CD4-positive, alpha-beta T cell treated with Interleukin-6 for 4 hours (primary cell): ENCODE measurements at places on chromosomes 5 and 9.

- DNase-seq: no peak
These were observed 72.7 kb downstream of the ZFAND5 start for GRCh38 chr9:72292256-72292682.

GRCh38 chr9:119662329-119662728 lies 293.1 kb upstream of the BRINP1 start:
- DNase-seq: no peak

DNA sequence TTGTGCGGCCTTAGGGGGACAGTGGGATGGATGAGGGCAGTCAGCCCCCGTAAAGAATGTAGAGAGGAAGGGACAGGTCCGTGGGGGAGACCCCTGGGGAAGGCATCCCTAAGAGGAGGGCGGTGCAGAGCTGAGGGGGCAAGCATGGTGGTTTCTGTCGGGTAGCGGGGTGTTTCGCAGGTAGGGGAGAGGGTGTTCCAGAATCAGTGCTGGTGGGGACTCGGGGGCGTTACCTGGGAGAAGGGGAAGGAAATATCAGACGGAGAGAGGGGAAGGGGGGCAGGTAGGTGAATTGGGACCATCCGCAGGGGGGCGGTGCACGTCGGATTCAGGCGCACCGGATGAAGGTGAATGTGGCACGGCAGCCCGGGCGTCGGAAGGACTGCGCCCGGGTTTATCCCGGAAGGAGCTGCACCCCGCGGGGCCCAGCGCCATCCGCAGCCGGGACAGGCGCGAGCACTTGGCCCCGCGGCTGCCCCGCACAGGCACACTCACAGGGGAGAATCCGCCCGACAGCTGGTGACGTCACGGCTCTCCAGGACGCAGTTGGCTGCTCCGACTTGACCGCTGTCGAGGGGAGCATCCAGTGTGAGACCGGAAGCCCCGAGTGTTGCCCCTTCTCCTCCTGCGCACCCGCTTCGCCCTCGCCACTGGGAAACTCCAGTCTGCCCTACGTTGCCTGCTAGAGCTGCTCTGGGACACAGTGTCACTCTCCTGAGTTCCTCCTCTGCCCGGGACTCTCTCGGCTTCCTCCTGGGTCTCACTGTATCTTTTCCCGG lies 1.3 kb downstream of the CD72 start:
- DNase-seq: peak; percentile 81

- no peak for DNase-seq
These were observed 39.5 kb upstream of the PSD2 start for GRCh38 chr5:139755892-139756671.

DNA sequence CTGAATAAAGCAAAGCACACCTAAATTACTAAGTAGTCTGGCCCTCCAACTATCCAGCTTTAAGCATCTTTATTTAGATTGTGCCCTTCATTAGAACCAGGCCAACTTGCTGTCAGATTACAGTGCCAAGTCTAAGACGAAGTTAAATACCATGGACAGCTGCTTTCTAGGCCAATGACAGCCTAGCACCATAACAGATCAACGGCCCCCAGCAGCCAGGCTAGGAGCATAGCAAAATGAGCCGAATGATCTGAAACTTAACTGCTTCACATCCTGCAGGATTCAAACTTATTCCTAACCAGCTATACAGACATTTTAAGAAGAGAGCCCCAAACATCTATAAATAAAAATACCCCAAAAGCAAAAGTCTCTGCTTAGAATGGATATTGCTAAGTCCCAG lies 6.8 kb downstream of the SLC24A2 start:
- DNase-seq: no peak

GRCh38 chr9:27990524-27990923 lies 417.2 kb upstream of the C9orf72 start:
- DNase-seq: no peak

GRCh38 chr9:121612511-121612998 lies 38.9 kb upstream of the DAB2IP start:
- DNase-seq: no peak

DNA sequence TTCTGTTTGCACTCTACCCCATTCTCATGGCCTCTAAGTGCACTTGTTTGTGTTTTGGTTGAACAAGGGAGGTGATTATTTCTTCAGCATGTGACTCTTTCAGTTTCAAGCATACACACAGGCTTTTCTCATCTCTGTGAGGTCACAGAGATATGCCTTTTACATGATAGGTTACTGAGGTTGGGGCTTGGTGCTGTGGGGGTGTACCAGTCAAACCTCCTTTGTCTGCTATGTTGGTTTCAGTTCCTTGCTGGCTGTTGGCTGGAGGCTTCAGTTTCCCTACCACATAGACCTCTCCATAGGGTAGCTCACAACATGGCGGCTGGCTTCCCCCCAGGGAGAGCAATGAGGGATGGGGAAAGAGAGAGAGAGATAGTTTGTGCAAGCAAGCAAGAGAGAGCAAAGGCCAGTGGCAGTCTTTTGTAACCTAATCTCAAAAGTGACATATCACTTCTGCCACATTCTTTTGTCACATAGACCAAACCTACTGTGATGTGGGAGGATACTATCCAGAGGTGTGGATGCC lies 96.7 kb upstream of the SEMA6A start:
- DNase-seq: no peak

DNA sequence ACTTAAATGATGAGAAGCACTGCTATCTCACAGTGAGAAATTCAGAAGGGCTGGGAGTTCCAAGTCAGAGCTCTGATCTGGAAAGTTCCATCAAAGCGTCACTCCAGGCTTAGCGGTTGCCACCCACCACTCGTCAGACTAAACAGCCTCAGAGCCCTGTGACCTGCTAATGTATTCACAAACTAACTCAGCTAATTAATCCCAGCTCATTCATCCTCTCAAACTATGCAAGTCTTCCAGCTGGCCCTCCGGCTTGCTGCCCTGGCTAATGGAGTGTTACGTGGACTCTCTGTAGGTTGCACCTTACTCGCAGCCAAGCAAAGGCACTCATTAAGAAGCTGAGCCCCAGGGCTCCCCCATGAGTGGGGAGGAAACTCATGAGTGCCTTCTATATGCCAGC lies 82.2 kb upstream of the GABRP start:
- DNase-seq: no peak

DNA sequence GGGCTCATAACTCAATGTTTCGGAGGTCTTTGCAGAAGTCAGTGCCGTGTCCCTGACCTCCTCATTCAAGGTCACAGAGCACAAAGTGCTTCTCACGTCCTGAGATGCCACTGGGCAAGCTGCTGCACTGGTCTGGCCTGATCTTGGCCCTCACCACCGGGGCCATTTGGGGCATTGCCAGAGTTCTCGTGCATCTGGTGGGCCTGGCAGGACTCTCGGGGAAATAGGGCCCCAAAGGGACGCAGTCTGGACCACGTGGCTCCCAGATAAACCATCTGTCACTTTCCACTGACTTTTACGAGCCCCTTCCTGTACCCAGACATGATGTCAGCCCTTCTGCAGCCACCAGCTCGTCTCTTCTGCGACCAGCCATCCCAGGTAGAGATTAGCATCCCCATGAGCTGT lies 54.8 kb downstream of the HRH2 start:
- no peak for DNase-seq

GRCh38 chr9:92611621-92612285 lies 58.2 kb downstream of the IPPK start:
- no peak for DNase-seq

DNA sequence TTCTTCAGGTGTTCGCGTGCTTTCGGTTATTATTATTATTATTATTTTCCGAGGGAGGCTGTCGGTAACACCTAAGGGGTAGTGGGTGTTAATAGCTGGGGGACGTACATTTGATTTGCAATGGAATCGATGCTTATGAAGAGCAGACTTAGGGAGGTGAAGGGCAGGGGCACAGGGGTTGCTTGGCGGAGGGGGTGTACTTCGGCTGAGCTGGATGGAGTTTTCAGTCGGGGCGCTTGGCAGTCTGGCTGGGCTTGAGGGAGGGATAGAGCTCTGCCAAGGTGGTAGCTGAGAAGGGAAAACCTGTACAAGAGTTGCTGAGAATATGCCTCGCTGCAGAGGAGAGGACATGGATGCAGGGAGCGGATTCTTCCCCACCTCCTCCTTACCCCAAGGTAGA lies 617 bp upstream of the PTPRD start:
- no peak for DNase-seq

DNA sequence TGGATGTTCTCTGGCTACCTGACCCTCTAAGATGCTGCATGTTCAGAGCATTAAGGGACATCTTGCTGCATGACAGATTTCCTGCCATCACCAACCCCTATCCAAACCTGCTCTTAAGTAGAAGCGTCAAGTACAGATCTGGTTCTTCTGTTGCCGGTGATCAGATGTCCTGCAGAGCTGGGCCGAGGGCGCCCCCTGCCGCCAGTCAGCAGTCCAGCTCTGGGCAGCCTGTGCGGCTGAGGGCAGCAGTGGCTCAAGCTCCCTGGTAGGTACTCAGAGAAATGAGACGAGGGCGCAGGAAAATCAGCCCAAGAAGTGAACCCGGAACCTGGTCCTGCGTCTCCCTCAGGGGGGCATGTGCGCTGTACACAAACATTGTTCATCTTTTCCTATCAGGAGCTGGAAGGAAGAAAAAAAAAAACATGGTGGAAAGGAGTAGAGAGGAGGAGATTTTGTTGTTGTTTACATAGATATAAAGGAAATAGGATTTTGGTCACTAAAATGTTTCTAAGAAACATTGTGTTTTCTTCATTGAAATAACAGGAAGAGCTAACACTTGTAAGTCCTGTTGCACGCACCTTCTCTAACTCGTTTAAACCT lies 95.8 kb downstream of the CFAP90 start:
- DNase-seq: no peak

GRCh38 chr5:74643111-74643562 lies 2.6 kb upstream of the ENC1 start:
- DNase-seq: no peak

DNA sequence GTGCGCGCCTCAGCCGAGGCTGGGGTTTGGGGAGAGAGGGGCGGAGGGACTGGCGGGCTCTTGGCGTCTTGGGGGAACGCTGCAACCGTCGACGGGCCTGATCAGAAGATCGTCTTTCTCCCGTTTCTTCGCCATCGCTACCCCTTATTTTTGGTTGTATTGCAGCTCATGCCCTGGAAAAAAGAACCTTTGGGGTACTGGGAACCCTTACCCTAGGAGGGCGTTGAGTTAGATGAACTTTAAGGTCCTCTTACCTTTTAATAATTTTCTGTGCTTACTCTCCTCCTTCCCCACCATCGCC lies 719 bp downstream of the PAIP2 start:
- DNase-seq: peak; percentile 86

GRCh38 chr5:153361735-153362409 lies 128.6 kb upstream of the GRIA1 start:
- no peak for DNase-seq

DNA sequence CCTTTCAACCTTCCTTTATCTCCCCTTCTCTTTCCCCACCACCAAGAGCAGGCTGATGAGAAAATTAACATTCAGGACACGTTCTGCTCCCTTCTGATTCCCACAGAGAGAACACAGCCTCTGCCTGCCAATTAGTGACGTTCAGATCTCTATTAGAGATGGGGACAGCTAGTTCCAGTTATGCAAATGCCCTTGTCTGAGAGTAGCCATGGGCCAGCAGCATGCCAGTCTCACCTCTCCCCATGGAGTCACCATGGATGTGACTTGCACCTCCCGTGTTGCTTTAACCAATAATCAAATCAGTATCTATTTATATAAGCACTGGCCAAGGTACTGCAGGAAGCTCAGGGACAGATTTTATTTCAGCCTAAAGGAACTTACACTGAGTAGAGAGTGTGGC lies 61.3 kb downstream of the KCNIP1 start:
- DNase-seq: no peak

DNA sequence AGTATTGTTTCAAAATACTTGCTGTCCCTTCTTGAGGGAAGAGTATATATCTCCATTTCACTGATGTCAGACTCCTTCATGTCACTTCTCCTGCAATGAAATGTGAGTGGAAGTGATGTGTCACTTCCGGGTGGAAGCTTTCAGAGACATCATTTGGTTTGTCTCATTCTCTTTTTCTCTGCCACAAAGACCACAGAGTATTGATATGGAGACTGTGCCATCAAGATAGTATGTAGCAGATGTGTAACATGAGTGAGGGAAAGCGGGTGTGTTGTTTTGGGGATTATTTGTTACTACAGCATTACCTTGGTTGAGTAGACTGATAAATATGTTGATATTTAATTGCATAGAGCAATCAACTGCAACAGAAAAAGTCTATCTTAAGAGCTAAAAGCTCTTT lies 169.8 kb downstream of the FBXL7 start:
- no peak for DNase-seq
